ENCODE measurements at places on chromosomes 2 and 18.

GRCh38 chr18:28281400-28281799 lies 104.5 kb upstream of the CDH2 start:
- DNase-seq = no peak

- no peak for DNase-seq
Observed at GRCh38 chr2:216388046-216388884, 16.0 kb upstream of the MARCHF4 start.

- DNase-seq = no peak
Observed at GRCh38 chr18:43485545-43485963, 208.3 kb upstream of the SYT4 start.

DNA sequence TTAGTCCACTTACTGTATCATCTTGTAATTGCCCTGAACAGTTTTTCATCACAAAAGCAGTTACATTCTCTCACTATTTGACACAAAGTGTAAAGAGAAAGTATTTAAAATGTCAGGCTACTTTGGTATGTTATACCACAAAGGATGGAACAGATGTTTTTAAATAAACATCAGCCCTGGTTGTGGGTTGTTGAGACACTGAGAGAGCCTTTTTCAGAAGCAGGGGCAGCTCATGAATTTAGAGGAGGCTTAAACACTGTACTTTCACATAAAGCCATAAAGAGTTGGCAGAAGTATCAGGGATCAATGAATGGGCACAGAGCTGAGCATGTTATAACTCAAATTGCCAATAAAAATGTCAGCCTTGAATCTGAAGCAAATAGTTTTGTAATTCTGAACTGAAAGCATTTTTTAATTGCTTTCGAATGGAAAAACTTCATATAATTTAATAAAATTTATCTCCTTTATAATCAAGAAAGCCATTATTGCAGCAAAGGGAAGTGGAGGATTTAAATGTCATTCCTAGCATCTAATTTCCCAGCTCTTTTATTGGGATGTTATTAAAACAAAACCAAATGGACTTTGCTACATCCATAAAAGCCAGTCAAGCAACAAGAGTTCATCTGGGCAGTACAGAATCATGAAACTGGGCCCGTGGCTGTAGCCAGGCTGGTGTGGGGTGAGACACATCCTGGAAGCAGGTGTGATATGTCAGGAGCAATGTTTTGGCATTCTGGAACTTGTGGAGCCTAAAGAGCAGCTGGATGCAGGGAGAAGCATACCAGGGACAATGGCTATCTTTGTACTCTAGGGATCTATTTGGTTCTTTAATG lies 95.1 kb upstream of the NT5C1B start:
- no peak for DNase-seq

DNA sequence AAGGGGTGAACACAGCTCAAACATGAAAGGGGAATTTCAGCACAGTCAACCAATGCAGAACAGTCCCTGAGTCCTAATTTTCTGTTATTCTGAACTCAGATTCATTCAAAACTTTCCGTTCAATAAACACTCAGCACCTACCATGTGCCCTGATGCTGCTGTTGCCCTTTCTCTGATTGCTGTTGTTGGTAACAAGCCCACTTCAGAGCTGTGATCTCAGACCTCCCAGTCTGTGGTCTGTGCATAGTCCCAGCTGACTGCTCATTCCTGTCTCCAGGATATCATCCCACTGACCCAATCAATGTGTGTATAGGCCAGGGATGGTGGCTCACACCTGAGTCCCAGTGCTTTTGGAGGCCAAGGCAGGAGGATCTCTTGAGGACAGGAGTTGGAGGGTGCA lies 82.7 kb upstream of the SLC35G4 start:
- no peak for DNase-seq

GRCh38 chr2:101984656-101985055 lies 7.1 kb upstream of the IL1R2 start:
- no peak for DNase-seq

Data from NK-92 treated with Interleukin-12 subunit alpha and Interleukin-12 subunit beta, amount 100 ng/mL, for 24 hours (cell line).